ENCODE measurements at places on chromosomes 4 and X.
A peak's percentile ranks its signal among the peaks of the same experiment; 100 is the strongest.

DNA sequence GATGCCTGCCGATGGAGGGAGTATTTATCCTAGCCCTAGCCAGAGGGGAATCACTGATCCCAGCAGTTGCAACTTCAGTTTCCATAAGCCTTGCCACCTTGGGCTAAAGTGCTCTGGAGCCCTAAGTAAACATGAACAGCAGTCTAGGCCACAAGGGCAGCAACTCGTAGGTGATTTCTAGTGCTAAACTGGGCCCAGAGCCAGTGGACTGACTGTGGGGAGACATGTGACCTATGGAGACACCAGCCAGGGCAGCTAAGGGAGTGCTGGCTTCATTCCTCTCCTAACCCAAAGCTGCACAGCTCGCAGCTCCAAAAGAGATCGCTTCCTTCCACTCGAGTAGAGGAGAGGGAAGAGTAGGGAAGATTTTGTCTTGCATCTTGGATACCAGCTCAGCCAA lies 120.8 kb upstream of the MAGEA10 start:
- no peaks in the 10 kb centered on the region for H3K27me3 ChIP-seq
- H3K4me1 ChIP-seq, result no peaks in the 10 kb centered on the region
- no peak for DNase-seq
- no peaks in the 10 kb centered on the region for H3K36me3 ChIP-seq
- no peak overlapping the region for H3K27ac ChIP-seq

DNA sequence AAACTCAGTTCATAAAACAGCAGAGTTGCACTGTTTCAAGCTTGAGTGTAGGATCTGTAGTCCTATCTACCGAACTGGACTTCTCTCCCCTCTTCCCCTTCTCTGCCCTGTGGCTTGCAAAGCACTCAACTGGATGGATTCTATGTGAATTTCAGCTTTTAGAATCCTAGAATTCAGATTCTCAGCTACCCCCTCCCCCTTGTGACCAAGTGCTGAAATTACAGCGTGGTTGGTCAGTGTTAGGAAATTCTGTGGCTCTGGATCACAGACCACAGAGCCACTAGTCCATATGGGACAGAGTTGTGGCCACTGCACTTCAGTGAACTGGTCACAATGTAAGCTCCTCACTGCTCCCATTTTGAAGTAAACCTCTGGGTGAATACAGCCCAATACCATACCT lies 64.6 kb upstream of the TRPC5 start:
- H3K4me1 ChIP-seq, result no peaks in the 10 kb centered on the region
- H3K27me3 ChIP-seq, result peaks cover 42% of the 10 kb centered on the region
- no peak overlapping the region for H3K4me3 ChIP-seq
- DNase-seq, result peak; percentile 49

- H3K4me1 ChIP-seq, result no peaks in the 10 kb centered on the region
- H3K27ac ChIP-seq, result no peak overlapping the region
- H3K36me3 ChIP-seq, result peaks cover 7% of the 10 kb centered on the region
- no peaks in the 10 kb centered on the region for H3K27me3 ChIP-seq
- DNase-seq, result no peak
These were observed 228.4 kb downstream of the DHRSX start for GRCh38 chrX:2272337-2272736.

- no peak overlapping the region for H3K4me3 ChIP-seq
- no peaks in the 10 kb centered on the region for H3K4me1 ChIP-seq
These were observed 17.0 kb upstream of the PAPSS1 start for GRCh38 chr4:107736924-107737448.

DNA sequence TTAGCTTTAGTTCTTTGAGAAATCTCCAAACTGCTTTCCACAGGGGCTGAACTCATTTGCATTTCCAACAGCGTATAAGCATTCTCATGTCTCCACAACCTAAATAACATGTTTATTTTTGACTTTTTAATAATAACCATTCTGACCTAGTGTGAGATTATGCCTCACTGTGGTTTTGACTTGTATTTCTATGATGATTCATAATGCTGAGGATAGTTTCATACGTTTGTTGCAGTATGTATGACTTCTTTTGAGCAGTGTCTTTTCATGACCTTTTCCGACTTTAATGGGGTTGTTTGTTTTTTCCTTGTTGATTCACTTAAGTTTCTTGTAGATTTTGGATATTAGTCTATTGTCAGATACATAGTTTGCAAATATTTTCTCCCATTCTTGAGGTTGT lies 1833.0 kb upstream of the PCDH10 start:
- H3K4me1 ChIP-seq, result no peaks in the 10 kb centered on the region
- no peaks in the 10 kb centered on the region for H3K36me3 ChIP-seq
- H3K27ac ChIP-seq, result no peak overlapping the region
- no peak overlapping the region for H3K4me3 ChIP-seq
- no peak for DNase-seq
- no peaks in the 10 kb centered on the region for H3K27me3 ChIP-seq

GRCh38 chr4:188484256-188484655 lies 345.0 kb downstream of the TRIML1 start:
- H3K36me3 ChIP-seq, result no peaks in the 10 kb centered on the region
- H3K27me3 ChIP-seq, result no peaks in the 10 kb centered on the region
- H3K4me1 ChIP-seq, result no peaks in the 10 kb centered on the region
- no peak for DNase-seq

DNA sequence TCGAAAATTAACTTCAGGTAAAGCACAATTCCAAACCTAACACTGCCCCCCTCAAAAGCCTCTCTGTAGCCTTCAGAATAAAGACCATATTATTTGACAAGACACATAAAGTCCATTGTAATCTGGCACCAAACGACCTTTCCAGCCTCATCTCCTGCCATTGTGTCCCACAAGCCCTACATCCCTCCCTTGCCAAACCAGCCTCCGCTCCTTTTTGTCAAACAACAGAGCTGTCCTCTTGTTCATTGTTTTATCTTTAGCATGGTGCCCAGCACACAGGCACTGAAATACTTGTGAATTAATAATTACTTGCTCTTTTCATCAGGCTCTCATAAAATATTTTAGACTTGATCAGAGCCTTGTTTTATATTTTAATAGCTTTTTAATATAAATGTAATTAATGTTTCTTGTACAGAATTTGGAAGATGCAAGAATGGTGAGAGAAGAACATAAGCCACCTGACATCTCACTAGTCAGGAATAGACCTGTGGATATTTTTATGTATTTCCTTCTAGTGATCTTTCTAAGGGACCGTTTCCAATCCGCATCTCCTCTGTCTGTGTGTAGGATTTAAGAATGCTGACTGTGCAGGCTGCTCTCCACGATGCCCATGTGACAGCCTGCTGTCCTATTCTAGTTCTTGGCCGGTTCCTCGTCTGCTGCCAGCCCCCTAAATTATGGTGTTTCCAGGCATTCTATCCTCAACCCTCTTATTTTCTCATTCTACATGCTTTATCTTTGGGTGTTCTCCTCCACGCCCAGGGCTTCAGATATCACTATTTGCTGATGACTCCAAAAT lies 3.0 kb upstream of the IRF2 start:
- H3K27ac ChIP-seq, result peak overlapping the region; percentile 18
- H3K27me3 ChIP-seq, result no peaks in the 10 kb centered on the region
- DNase-seq, result no peak
- peak overlapping the region; percentile 31 for H3K4me3 ChIP-seq
- peaks cover 17% of the 10 kb centered on the region for H3K4me1 ChIP-seq

GRCh38 chr4:114754616-114755015 lies 156.0 kb downstream of the UGT8 start:
- H3K27me3 ChIP-seq, result peaks cover 33% of the 10 kb centered on the region
- H3K4me1 ChIP-seq, result no peaks in the 10 kb centered on the region
- H3K36me3 ChIP-seq, result no peaks in the 10 kb centered on the region
- no peak overlapping the region for H3K4me3 ChIP-seq

DNA sequence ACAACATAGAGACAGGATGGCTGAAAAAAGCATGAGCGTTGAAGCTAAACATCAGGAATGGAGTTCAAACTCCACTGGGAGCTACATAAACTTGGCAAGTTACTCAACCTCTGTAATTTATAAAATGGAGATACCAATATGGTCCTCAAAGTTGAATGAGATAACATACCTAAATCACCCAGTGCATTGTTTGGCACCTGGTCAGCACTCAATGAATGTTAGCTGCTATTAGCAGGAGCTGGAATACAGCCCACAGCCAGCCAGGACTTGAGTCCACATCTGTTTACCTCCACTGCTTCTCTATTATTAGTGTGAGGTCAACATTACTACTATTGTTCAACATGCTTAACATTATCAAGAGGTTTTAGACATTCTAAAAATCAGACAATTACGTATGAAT lies 97.9 kb downstream of the NR3C2 start:
- H3K4me3 ChIP-seq, result no peak overlapping the region
- H3K4me1 ChIP-seq, result no peaks in the 10 kb centered on the region

DNA sequence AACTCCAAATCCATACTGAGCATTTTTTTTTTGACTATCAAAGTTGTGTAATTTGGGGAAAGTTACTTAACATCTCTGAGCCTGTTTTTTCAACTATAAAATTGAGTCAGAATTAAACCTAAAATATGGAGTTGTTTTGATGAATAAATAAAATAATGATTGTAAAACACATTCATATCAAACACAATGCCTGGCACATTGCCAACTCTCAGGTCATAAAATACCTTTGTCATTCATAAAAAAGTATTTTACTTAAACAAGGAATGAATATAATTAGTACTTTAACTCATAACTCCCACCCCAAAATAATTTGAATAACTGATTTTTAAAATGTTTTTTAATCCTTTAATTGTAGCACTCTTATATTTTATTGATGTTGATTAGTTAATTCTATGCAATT lies 3.8 kb upstream of the GPR174 start:
- H3K36me3 ChIP-seq, result no peaks in the 10 kb centered on the region
- peak; percentile 16 for DNase-seq
- no peaks in the 10 kb centered on the region for H3K4me1 ChIP-seq
- H3K27me3 ChIP-seq, result no peaks in the 10 kb centered on the region
- H3K27ac ChIP-seq, result no peak overlapping the region

GRCh38 chrX:147498796-147499195 lies 412.9 kb upstream of the FMR1 start:
- H3K27ac ChIP-seq, result no peak overlapping the region
- no peaks in the 10 kb centered on the region for H3K27me3 ChIP-seq
- no peaks in the 10 kb centered on the region for H3K4me1 ChIP-seq
- no peak for DNase-seq

DNA sequence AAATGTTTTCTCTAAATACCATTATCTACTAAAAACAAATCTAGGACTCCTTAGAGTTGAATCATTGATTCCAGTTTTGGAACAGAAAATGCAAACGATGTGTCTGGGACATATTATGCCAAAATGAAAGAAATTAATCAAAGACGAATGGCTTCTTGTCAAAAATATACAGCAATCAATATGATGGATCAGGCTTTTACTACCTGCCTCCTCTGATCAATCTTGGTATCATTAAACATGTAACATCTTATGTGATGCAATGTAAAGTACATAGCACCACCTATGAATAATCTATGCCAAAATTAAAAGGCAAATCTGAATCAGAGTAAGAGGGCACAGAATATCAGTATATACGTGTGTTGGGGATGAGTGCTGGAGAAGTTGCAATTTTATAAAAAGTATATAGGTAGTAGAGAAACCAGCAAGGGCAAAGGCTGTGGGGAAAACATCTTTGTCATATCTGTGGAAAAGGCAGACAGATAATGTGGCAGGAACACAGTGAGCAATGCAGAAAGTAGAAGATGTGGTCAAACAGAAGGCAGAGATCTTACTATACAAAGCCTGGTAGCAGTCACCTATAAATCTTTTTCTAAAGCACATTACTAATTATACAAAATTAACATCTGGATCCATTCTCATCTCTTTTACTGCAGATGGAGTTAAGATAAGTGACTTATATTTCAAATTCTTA lies 152.7 kb downstream of the ANTXR2 start:
- no peak overlapping the region for H3K4me3 ChIP-seq
- no peaks in the 10 kb centered on the region for H3K4me1 ChIP-seq
- peaks cover 7% of the 10 kb centered on the region for H3K36me3 ChIP-seq
- H3K27ac ChIP-seq, result no peak overlapping the region
- DNase-seq, result no peak

DNA sequence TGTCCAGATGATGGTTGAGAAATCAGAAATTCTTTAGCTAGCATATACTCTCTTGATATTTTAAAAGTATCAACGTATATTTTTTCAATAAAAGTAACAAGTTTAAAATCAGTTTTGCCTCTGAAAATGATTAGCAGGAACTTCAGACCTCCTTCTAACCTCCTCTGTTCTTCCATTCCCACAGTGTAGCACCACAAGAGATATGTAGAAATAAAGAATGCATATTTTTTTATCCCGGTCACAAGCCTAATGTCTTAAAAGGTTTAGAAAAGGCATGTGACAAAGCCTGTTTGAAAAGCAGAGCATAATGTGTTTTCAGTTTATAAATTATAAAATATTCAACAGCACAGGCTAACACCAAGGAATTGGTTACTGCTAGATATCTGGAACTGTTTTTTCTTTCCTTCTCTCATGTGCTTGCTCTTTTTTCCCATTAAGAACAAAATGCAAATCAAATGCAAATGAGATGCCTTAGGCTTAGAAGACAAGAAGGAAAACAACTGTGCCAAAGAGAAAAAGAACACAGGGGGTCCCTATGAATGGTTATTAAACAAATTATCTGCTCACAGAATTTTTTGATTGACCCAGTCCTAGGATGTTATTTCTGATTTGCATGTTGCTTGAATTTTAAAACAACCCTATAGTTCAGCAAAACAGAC lies 351.7 kb upstream of the FAM241A start:
- DNase-seq, result no peak
- no peaks in the 10 kb centered on the region for H3K4me1 ChIP-seq
- no peaks in the 10 kb centered on the region for H3K36me3 ChIP-seq
- no peak overlapping the region for H3K4me3 ChIP-seq
- peaks cover 60% of the 10 kb centered on the region for H3K27me3 ChIP-seq
- no peak overlapping the region for H3K27ac ChIP-seq
